ENCODE measurements at places on chromosomes 3 and 15. TPM values are rescaled to one million over a fixed set of nuclear protein-coding genes. Genes with fewer than 3 reads are reported as not detected.

SV2B gene
- 0.15 TPM for total RNA-seq

GOLGA6A gene
- total RNA-seq = 0.06 TPM

DPPA2 gene
- total RNA-seq = 0.68 TPM

FAIM gene
- 28.7 TPM for total RNA-seq

FGF12 gene
- 0.69 TPM for total RNA-seq

KIF15 gene
- total RNA-seq = 38.3 TPM

SPRED1 gene
- 15.9 TPM for total RNA-seq

HGD gene
- not detected for total RNA-seq

FGF7 gene
- total RNA-seq = not detected

RTP4 gene
- total RNA-seq = 2.0 TPM

TEX55 gene
- total RNA-seq = not detected

DAG1 gene
- 27.7 TPM for total RNA-seq

MOBP gene
- total RNA-seq = not detected

SPG21 gene
- total RNA-seq = 43.5 TPM

HCN4 gene
- total RNA-seq = not detected

DNA sequence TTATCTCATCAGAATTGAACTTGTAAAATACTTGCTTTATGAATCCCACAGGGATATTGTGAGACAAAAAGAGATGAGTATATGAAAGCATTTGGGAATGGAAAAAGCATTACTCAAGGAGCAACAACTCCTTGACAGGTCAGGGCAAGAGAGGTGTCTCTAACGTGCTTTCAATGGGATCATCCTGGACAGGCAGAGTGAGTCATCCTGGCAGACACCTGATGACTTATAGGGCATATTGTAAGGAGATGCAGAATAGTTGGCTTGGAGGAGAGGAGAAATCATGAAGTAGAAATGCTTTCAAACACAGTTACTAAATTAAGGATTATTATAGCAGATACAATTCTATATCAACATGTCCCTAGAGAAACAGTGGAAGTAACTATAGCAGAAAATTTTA lies 71.9 kb upstream of the THSD4 start:
- no peak for DNase-seq

GRCh38 chr3:177968891-177969290 lies 567.3 kb upstream of the KCNMB2 start:
- no peak for DNase-seq

DNA sequence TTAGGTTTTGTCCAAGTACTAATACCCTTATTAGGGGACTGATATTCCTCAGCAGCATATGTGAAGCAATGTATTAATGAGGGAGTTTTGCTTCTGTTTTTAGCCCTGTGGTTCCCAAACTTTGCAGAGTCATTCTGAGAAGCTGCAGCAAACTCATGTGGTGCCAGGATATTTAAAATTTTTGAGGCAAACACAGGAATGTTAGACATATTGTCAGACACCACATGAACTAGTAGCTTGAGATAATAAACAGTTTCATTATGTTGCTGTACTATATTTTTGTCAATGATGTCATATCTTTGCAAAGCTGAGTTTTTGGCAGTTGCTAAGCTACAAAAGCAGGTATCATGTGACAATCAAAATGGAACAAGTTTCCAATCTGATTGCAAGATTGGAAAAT lies 36.6 kb downstream of the ATP6V1A start:
- DNase-seq = peak; percentile 74

GRCh38 chr3:64977308-64978100 lies 289.7 kb upstream of the ADAMTS9 start:
- DNase-seq = peak; percentile 71

DNA sequence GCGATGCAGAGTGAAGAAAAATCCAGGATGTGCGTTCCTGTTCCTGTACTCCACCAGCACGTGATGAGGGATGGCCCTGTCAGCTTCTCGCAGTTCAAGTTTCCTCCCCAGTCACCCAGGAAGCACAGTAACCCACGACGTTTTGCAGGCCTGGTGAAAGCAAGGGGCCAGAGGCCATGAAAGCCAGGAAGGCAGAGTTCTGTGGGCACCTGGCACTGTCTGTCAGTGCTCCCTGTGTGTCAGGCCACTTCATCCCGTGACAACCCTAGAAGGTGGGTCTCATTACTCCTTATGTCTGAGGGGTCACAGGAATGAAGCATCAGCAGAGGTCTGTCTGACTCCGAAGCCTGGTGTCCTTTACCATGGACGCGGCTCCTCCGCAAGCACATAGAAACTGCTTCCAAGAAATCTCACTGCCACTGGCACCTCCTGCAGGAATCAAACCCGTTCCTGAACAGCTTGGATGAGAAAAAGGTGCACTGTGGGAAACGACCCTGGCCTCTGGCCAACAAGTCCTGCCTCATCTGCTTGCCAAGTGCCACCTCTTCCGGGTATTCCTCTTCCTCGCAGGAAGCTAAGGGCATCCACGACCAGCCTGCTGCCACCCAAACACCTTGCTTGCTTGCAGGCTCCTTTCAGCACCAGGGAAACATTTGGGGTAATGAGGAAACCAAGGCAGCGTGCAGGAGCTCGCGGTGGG lies 14.6 kb downstream of the RAB43 start:
- no peak for DNase-seq

- no peak for DNase-seq
These were observed 22.4 kb downstream of the PRKCI start for GRCh38 chr3:170244576-170244975.

DNA sequence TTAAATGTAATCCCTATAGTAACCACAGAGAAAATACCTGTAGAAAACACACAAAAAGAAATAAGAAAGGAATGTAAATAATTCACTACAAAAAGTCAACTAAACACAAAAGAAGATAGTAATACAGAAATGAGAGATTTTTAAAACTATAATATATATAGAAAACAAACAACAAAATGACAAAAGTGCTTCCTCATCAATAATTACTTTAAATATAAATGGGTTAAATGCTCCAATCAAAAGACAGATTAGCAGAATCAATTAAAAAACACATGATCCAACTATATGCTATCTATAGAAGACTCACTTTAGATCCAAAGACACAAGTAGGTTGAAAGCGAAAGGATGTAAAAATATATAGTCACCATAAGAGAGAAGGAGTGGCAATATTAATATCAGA lies 45.8 kb downstream of the FRMD5 start:
- no peak for DNase-seq

GRCh38 chr15:80856809-80857377 lies 77.7 kb downstream of the CEMIP start:
- peak; percentile 45 for DNase-seq

DNA sequence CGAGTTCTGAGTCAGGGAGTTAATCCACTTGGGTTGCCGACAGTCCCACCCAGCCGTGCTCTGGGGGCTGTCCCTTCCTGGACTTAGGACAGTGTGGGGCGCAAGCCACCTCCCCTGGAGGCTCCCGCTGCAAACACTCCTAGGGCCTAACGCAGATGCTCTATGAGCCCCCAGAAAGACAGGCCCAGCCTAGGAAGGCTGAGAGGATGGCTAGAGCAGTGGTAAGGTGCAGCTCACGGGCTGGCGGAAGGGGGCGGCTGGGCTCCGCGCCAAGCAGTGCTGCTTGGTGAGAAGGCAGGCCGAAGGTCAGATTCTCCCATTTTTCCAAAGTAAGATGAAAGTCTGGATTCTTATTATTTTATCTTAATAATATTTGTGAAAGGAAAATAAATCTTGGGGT lies 84.6 kb upstream of the ALDH1L1 start:
- no peak for DNase-seq

DNA sequence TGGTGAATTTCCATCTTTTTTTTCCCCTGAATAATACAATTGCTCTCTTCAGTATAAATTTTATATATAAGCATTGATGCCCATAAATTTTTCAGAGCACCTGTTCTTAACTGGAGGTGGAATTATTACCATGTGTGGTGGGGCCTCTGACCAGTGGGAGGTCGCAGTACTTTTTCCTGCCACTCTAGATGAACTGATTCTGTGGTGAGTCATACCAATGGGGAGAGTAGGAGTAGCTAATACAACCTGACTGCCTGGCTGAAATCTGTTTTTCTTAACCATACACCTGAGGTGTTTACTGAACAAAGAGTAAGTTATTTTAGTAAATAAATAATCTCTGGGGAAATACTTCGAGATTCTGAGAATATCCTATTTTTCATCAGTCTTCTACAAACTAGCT lies 67.2 kb downstream of the UNC13C start:
- DNase-seq = no peak

GRCh38 chr3:50436114-50436674 lies 67.2 kb downstream of the CACNA2D2 start:
- DNase-seq = peak; percentile 47

DNA sequence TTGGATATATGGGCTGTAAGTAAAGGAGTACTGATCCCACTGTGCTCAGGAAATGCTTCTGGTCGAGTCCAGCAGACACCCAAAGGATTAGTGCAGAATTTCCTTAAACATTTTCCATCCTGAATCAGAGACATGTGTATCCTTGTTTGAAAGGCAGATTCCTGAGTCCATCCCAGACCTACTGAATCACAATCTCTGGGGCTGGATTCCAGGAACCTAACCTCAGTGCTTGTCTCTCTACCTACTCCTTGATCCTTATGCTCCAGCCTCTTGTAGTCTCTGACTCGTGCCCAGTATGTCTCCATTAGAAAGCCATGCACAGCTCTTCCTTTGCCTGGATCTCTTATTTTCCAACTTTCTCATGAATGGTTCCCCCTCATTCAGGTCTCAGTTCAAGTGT lies 585.8 kb downstream of the NLGN1 start:
- DNase-seq = no peak

DNA sequence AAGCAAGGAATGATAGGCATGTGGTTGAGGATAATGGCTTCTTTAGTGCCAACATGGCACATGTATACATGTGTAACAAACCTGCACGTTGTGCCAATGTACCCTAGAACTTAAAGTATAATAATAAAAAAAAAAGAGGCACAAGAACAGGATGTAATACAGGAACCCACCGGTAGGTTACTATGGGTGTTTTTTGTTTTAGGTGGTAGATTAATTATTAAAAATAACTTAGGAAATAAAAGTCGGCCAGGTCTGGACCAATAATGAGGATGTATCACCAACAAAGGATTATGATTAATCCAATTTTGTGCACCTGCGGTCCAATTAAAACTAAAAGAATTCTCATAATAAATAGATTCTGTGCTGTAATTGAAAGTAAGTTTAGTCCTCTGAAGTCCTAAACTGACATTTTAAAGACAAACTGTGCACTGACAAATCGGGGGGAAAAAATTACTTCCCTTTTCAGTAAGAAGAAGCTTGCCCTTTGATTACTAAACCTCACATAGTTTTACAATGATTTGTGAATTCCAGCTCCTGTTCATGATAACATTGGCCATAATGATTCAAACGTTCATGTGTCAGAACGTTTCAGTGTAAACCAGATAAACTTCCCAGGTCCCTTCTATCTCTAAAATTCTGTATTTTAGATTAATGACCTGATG lies 62.2 kb downstream of the CASR start:
- peak; percentile 13 for DNase-seq

- no peak for DNase-seq
These were observed 41.8 kb upstream of the MYZAP start for GRCh38 chr15:57549935-57550334.

DNA sequence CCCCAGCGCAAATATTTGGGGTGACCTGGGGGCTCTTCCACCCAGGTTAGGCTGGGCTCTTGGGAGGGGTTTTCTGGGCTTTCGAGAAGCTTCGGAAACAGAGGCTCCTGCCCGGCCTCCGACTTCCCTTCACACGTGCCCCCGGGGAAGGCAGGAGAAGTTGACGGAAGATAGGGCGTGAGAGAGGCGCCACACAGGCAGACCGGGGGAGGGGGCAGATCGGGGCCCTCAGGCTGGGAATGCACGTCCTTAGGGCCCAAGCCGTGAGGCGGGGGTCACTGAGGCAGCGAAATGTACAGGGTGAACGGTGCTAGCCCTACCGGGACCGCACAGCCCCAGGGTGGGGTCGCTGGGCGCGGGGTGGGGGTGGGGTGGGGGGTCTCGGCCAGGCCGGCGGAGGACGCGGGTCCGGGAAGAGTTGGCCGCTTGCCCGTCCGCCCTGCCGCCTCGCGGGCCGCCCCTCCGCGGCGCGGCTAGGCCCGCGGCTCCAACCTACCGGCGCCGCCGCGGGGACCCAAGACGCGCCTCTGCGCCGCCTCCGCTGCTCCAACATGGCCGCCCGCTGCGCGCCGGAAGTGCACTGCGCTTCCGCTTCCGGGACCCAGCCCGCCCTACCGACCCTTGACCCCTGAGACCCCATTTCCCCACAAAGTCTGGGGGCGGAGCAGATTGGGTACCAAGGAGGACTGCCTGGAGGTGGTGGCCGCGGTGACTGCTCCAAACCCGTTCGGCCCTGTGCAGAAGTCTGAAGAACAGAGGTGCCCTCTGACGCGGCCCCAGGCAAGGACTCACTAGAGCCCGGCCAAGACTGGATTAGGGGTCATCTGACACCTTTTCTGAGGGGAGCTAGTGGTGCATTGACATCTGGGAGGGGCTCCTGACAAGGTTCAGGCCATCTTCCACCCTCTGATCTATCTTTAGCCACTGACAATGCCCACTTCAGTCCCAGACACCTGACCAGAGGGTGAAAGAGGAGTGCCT lies at the start of gene CCDC71:
Gene CCDC71, minus strand, starts transcription at position 561 of the 981 bp plus-strand sequence. CDS start 2,123 bp downstream, outside the sequence.
- DNase-seq = peak; percentile 71

DNA sequence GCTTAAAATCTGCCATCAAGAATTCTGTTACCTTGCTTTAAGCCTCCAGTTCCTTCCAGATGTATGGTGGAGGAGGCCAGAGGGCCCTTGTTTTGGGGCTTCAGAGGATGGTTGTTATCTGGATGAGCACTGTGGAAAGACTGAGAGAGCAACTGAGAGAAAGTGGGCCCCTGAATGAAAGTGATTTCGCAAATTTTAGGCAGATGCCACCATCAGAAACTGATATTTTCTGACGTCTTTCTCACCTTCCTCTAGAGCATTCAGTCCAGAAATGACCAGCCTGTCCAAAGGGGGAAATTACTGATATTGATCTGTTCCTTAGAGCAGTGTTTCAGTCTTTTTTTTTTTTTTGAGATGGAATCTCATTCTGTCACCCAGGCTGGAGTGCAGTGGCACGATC lies 13.4 kb downstream of the B3GNT5 start:
- DNase-seq = no peak

DNA sequence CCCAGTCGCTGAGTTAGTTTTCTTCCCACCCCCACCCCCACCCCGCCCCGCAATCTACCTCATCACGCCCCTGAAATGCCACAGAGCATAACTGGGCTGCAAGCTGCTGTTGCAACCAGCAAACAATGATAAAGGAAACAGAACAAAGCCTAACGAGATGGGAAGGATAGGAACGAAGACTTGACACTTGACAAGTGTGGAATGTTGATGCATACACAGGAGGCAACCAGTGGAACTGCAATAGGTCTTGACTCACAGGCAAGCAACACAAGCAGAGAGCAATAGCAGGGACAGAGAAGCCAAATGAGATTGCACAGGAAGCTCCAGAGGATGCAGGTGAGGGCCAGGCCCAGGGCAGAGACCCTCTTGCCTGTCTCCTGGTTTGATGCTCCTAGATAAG lies 225.9 kb downstream of the IGSF11 start:
- DNase-seq = peak; percentile 19

GRCh38 chr3:101722394-101723173 lies 1.8 kb upstream of the CEP97 start:
- no peak for DNase-seq

GRCh38 chr3:24020036-24020691 lies 75.1 kb downstream of the NR1D2 start:
- DNase-seq = no peak

GRCh38 chr3:8732413-8732812 lies 1.2 kb upstream of the CAV3 start:
- DNase-seq = no peak

All from Daoy (cell line).